ENCODE measurements at places on chromosomes 12 and 14.
A peak's percentile ranks its signal among the peaks of the same experiment; 100 is the strongest.

GRCh38 chr12:57739914-57740538, 1.5 kb upstream of the AGAP2 start:
- no peak for DNase-seq

GRCh38 chr12:54958048-54958658, 26.4 kb downstream of the TESPA1 start:
- DNase-seq, result peak; percentile 88

DNA sequence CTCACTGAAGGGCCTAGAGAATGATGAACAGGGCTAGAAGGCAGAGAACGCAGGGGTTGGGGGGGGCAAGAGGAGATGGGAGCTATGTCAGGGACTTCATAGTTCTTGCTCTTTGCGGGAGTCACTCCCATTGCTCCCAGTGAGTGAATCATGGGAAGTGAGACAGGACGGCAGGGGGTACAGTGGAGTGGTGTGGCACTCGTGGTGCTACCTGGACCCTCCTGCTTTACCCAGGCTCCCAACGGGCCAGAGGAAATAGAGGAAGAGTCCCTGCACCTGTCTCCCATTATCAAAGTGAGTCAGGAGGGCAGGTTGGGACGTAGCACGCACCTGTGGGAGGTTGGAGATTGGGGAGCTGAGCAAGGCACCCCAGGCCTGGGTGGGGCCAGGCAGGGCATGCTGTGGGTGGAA, 1.3 kb upstream of the KRT8 start:
- DNase-seq, result no peak

DNA sequence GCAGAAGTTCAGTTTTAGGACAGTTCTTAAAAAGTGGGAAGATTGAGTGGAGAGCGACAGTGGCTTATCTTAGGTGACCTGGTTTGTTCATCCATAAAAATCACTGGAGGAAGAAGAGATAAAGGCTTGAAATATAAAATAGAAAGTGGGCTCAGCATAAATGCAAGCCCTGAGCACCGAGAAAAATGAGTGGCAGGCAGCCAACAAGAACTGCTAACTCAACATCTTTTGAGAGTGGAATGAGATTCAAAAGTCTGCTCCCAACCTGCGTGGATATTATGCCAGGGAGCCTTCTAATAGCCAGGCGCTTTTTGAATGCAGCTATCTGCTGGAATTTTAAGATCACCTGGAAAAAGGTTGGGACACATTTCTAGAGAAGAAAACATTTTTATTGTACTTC, 666.5 kb downstream of the FLRT2 start:
- no peak for DNase-seq

DNA sequence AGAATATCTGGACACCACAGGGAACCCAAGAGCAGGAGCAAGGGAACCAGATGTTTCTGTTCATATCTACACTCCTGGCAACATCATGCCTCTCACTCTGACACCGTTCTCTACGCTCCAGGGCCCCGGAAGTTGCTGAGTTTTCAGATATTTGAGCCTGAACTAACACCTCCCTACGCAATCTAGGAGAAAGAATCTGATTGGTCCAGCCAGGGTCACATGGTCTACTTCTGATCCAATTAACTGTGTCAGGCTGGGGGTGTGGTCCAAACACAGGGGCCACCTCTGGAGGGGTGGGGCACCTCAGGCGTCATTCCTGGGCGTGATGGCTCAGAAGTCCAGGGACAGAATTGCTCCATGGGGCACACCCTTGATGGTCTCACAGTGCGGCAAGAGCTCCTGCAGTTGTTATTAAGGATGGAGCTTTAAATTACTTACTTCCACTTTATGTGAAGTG, 165.5 kb downstream of the PTPN11 start:
- DNase-seq, result no peak

- no peak for DNase-seq
These were observed 59.7 kb downstream of the SLC24A4 start for GRCh38 chr14:92382677-92383076.

- DNase-seq, result no peak
These were observed 5.6 kb upstream of the INF2 start for GRCh38 chr14:104683653-104684448.

DNA sequence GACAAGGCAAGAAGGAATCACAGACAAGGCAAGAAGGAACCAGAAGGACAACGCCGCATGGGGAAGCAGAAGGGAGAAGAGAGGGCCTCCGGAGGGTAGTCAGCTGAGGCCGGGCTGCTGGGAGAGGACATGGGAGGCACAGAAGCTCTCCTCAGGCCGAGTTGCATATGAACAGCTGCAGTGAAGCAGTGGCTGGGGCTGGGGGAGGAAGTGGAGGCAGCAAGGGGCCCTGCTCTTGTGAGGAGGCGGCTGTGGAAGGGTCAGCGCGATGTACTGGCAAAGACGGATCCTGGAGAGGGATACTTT, 22.0 kb upstream of the TMEM106C start:
- no peak for DNase-seq

DNA sequence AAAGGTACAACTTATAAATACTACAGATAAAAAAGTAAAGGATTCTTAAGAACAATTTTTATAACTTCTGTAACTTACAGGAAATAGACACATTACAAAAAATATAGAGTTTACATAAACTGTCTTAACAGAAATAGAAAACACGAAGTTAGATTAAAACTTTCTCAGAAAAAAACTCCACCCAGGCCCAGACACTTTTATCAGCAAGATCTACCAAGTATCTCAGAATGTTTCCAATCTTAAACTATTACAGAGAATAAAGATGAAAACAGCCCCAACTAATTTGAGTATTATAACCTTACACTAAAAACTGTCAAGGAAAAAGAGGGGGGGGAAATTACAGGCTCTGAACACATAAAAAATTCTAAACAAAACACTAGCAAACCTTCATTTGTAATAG, 8.2 kb downstream of the ZFC3H1 start:
- DNase-seq, result no peak

- no peak for DNase-seq
These were observed at the start of gene PMCH for GRCh38 chr12:102197789-102198188. Gene PMCH (minus strand): TSS chr12:102197833. CDS start chr12:102197770, 63 bp downstream.

DNA sequence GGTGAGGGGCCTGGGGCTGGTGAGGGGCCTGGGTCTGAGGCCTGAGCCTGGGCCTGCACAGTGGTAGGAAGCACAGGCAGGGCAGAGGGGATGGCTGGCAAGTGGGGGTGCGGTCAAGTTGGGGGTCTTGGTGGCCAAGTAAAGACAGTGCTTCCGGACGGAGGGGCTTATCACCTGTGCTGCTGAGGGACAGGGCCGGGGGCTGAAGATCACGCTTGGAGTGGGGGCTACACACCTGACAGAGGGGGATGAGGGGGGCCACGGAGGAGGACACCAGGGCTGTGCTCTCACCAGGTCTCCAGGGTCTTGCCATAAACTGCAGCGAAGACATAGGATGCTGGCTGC, 12.2 kb downstream of the TEDC1 start:
- no peak for DNase-seq

DNA sequence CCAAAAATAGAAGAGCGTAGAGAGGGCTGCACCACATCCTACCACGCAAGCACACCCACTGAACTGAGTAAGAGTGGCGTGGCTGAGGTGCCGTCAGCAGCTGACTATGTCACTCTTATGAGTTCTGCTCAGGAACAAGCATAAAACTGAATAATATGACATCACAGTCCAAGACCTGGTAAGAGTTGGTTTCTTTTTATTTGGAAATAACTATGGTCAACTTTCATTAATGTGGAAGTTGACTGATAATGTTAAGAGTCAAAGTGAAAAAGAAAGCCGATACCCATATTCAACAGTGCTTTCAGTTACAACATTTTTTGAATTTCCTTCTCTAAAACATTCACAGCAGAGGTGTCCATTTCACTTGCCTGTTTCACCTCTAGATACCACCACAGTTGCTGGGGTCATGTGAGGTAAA, 44.6 kb downstream of the GNS start:
- no peak for DNase-seq

- peak; percentile 85 for DNase-seq
These were observed 37.5 kb downstream of the CDC42BPB start for GRCh38 chr14:103019826-103020225.

GRCh38 chr14:64676410-64677008, 27.7 kb upstream of the PLEKHG3 start:
- no peak for DNase-seq

DNA sequence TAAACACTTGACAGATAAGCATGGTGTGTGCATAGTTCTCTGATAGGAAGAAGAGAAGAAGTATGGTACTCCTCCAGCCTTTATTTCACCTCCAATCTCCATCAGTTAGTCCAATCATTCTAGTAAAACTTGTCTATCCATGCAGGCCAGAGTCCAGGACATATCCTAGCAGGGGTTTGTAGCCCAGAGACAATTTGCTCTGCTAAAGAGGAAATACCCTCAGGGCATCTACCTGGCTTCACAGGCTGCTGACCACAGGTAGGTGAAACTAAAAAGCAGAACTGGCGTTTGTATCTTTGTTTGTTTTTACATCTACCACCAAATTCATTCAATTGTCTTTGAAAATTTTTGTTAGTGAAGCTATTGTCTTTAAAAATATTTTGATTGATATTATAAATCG, 717.6 kb downstream of the FSCB start:
- no peak for DNase-seq

GRCh38 chr12:124188084-124188483, 106.8 kb upstream of the RFLNA start:
- no peak for DNase-seq

GRCh38 chr14:50985124-50985858, 41.0 kb upstream of the PYGL start:
- peak; percentile 79 for DNase-seq

DNA sequence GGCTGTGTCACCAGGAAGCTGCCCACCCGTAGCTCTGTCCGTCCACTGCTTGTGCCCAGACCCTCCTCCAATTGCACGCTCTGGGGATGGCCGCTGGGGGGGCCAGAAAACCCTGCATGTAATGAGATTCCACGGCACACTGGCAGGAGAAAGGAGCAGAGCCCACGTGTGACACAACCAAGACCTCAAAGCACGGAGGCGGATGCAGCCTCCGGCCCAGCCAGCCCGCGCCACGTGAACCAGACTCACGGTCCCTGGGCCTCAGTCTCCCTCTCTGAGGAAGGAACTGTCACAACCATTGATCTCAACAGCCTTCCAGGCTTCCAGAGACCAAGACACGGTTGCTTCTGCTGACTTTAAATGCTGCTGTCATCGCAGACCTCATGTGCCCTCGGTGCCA, 14.4 kb downstream of the ANHX start:
- DNase-seq, result no peak

- no peak for DNase-seq
These were observed 55.6 kb upstream of the GTF2A1 start for GRCh38 chr14:81276073-81277069.

GRCh38 chr12:90987101-90987500, 17.7 kb downstream of the EPYC start:
- DNase-seq, result no peak

GRCh38 chr12:117596968-117597367, 235.5 kb upstream of the NOS1 start:
- DNase-seq, result no peak

GRCh38 chr12:54341378-54342300, 16.7 kb downstream of the COPZ1 start:
- DNase-seq, result no peak

DNA sequence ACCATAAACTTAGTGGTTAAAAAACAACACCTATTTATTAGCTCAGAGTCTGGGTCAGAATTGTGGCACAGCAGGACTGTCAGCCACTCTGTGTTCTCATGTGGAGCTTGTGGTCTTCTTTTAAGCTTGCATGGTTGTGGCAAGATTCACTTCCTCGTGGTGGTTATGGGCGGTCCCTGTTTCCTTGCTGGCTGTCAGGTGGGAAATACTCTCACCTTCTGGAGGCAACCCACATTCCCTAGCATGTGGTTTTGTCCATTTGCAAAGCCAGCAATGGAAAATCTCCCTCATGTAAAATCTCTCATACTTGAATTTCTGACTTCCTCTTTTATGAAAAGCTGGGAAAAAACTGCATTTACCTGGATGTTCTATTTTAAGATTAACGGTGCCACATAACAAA, 229.8 kb downstream of the ALX1 start:
- DNase-seq, result no peak

- DNase-seq, result peak; percentile 69
These were observed at the start of gene SVOP for GRCh38 chr12:109020796-109021380. Gene SVOP (minus strand): TSS chr12:109021068. CDS start chr12:109020868, 200 bp downstream.

DNA sequence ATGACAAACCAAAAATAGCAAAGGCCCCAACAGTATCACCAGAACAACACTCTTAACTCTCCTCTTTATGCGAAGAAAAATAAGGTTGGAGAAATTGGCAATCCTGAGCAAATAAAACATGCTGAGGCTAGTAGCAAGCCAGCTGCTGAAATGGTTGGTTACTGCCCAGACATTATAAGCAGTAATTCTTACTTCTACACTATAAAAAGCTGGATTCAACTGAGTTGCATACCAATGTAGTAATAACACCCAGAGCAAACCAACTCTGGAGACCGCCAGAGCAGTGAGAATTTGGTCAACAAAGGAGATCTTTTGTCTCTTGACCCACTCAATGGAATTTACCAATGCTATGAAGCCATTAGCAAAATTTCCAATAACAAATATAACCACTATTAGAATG, 628 bp downstream of the TAS2R30 start:
- DNase-seq, result peak; percentile 3

DNA sequence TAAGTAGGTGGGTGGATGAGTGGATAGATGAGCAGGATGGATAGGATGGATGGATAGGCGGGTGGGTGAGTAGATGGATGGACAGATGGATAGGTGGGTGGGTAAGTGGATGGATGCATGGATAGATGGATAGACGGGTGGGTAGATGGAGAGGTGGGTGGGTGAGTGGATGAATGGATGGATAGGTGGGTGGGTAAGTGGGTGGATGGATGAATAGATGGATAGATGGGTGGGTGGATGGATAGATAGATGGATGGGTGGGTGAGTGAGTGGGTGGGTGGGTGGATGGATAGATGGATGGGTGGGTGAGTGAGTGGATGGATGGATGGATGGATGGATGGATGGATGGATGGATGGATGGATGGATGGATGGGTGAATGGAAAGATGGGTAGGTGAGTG, 221.7 kb upstream of the NOS1 start:
- no peak for DNase-seq

DNA sequence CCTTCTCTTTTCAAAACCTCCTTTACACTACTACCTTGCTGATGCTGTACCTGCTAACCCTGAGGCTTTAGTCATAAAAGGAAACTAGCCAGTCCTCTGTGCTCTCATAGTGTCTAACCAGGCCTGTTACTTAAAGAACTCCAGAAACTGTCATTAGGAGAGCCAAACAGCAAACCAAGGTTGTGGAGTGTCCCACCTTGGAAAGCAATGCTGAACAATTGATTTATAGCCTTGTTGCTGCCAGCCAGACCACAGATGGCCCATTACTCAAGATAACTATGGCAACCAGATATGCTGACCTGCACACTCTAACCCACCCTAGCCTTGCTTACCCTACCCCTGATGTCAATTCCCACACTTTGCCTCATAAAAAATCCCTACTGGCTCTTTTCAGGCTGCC, 26.5 kb upstream of the BCAT1 start:
- DNase-seq, result no peak

GRCh38 chr14:33964599-33965317, 13.9 kb upstream of the EGLN3 start:
- DNase-seq, result no peak

DNA sequence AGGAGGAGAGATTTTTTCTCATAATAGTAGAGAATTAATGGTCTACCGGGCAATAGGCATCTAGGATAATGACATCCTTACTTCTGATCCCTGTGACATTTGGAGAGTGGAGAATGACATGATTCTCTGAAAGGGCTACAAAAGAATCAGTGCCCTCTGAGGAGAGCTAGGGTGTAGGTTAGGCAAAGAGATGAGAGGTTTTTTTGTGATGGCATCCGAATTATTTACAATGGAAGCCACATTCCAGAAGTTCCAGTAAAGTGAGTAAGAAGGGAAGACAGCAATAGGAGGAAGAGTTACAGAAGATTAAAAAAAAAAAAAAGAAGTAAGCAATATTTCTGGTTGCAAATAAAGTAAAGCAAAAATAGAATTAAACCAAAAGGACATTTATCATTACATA, 478.0 kb downstream of the RMST start:
- no peak for DNase-seq
